Activated CD4-positive, alpha-beta T cell treated with anti-CD3 and anti-CD28 coated beads, Interleukin-2, amount 50 U/mL, for 1 hour (primary cell): ENCODE measurements at places on chromosomes 7 and 10.

DNA sequence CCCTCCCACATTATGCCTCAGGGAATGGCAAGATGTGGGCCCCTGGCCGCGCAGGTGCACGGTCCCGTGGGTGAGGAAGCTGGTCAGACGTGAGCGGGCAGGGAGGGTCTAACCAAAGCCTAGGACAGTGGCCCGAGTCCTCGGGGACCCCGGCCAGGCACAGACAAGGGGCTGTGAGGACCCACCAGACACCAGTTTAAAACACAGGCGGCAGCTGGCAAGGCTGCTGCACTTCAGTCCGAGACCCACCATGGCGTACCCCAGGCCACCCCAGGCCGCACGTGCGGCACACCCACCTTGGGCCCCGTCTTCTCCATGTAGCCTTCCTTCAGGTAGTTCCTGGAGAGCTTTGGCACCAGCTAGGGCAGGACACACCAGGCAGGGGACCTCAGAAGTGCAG, 23.5 kb downstream of the GET4 start:
- DNase-seq = no peak

GRCh38 chr10:23516530-23516929, 77.7 kb downstream of the OTUD1 start:
- DNase-seq = no peak

GRCh38 chr10:114328441-114328812, 75.9 kb downstream of the AFAP1L2 start:
- no peak for DNase-seq

DNA sequence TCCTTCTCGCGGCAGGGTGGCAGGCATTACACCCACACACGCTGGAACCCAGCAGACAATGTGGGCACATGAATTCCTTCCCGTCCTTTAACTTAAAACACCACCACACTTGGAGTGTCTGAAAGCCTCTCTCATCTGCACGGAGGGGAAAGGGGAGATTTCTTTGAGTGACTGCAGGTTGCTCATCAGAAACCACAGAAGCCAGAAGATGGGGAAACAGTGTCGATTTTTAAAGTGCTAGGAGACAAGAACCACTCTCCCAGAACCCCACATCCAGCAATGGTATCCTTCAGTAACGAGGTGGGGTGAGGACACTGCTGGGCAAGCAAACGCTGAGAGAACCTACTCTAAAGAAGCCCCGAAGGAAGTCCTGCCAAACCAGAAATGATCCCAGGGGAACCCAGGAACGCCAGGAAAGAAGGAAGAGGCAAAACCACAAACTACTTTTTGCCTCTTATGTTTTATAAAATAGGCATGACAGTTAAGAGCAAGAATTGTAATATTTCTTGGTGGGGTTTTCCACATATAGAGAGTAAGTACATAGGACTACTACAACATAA, 254.3 kb downstream of the ELFN1 start:
- DNase-seq = no peak

GRCh38 chr10:1166101-1166827, 110.1 kb downstream of the WDR37 start:
- DNase-seq = no peak

- no peak for DNase-seq
Observed at GRCh38 chr10:119450606-119451299, 91.8 kb downstream of the RGS10 start.
